ENCODE measurements at places on chromosomes 2 and 18.

DNA sequence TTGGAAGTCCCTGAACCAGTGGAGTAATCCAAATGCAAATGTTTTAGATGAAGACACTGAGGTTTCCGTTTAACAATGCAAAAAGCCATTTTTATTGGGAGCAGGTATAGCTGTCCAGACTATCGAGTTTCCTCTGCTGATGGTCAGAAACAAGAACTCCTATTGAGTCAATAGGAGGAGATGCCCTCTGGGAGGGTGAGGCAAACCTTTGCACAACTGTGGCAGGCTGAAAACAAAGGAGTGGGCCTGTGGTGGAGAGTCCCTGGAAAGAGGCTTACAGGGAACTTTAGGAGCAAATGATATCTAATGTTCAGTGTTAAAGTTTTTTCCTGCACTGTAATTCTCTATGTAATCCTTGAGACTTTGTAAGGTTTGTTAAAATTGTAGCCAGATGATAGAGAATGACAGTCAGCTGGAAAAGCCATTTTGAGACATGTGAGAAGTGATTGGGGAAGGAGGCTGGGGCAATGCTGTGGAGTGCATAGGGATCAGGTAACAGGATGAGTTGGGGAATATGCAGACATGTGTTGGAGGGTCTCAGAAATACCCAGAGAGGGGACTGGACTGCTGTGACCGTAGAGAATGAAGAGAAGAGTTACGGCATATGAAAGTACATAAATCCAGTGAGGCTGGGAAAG, 15.1 kb upstream of the EML4 start:
- DNase-seq: no peak

GRCh38 chr18:30583768-30584167, 458.8 kb downstream of the DSC3 start:
- no peak for DNase-seq

DNA sequence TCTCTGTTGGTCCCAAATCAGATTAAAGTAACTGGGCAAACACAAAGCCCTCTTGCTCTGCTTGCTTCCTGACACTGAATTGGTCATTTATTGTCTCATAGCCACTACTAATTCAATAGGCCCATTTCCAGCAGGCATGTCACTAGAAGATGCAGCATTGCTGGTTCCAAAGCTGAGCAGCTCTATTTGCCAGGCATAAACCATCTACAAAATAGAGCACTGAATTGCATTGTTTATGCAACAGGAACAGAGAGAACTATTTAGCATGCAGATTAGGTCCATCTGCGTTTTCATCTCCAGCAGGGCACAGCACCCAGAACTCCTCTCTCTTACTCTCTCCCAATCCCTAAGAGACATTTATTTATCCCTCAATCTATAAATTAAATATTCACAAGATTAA, 227.6 kb downstream of the SUCLG1 start:
- no peak for DNase-seq

GRCh38 chr2:40199771-40200170, 252.1 kb downstream of the SLC8A1 start:
- no peak for DNase-seq

DNA sequence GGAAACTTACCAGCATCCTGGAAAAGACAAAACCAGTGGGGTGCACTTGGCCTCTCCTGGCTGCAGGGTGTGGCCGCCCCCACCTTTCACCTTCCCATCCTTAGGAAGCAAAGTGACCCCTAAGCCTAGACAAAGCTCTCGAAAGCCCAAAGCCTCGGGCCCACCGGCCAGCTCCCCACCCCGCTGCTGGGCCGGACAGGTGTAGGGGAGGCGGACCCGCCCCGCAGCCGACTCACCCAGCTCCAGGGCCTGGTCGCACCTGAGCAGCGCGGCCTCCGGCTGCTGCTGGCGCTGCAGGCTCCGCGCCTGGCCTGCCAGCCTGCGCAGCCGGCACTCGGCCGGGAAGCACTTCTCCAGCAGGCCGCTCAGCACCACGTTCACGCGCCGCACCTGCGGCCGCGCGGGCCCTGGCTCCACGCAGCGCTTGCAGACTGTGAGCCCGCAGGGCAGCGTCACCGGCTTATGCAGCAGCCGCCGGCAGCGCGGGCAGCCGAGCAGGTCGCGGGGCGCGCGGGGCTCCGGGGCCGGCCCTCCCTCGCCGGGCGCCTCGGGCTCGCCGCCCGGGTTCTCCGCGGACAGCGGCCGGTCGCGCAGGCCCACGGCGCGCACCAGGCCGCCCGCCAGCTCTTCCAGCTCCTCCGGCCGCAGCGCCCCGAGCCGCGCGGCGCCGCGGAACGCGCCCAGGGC, 979 bp downstream of the LONRF2 start:
- no peak for DNase-seq

DNA sequence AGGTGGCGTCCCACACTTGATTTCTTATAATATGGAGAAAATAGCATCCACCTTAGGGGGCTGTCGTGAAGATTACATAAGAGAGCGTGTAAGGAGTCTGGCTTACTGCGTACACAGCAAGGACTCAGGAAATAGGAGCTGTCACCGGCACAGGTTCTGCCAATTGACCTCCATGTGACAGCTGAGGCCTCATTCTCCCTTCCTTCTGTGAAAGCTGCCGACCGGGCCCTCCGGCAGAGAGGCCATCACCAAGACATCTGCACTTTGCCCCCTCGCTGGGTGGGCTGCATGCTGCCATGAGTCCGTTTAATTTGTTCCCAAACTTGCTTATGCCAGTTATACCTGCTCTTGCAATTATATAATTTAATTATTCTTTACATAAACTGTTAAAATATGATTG, 27.7 kb downstream of the HS1BP3 start:
- DNase-seq: no peak

GRCh38 chr2:106178716-106179115, 15.4 kb downstream of the UXS1 start:
- no peak for DNase-seq

- DNase-seq: no peak
Measured at GRCh38 chr2:9565436-9566153, 10.0 kb upstream of the ADAM17 start.

DNA sequence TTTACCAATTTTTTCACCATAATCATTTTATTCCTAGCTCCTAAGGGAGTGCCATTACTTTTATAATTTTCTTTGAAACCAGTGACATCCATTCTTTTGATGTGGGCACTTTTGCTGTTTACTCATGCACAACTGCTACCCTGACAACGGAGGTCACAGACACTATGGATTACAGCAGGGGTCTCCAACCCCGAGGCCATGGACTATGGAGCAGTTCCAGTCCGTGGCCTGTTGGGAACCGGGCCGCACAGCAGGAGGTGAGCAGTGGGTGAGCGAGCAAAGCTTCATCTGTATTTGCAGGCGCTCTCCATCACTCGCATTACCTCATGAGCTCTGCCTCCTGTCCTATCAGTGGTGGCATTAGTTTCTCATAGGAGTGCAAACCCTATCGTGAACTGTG, 34.6 kb downstream of the PRPF40A start:
- no peak for DNase-seq

Data from activated T-cell treated with anti-CD3 and anti-CD28 coated beads for 24 hours (primary cell).